ENCODE measurements at places on chromosomes 12 and 14. TPM values are rescaled to one million over a fixed set of nuclear protein-coding genes. Genes with fewer than 3 reads are reported as not detected.

Gene TBX3
- total RNA-seq = 425 TPM

Gene KRT75
- total RNA-seq = not detected

- no peak for DNase-seq
- H3K27ac ChIP-seq = no peak overlapping the region
- H3K36me3 ChIP-seq = no peaks in the 10 kb centered on the region
- H3K4me1 ChIP-seq = no peaks in the 10 kb centered on the region
Observed at GRCh38 chr14:72845683-72846082, 48.2 kb downstream of the DPF3 start.

- peaks cover 62% of the 10 kb centered on the region for H3K4me1 ChIP-seq
- DNase-seq = no peak
- H3K36me3 ChIP-seq = peaks cover 29% of the 10 kb centered on the region
- H3K27me3 ChIP-seq = no peaks in the 10 kb centered on the region
- peak overlapping the region; percentile 77 for H3K27ac ChIP-seq
- no peak overlapping the region for H3K4me3 ChIP-seq
Observed at GRCh38 chr12:46209914-46210872, 58.6 kb downstream of the SLC38A1 start.

DNA sequence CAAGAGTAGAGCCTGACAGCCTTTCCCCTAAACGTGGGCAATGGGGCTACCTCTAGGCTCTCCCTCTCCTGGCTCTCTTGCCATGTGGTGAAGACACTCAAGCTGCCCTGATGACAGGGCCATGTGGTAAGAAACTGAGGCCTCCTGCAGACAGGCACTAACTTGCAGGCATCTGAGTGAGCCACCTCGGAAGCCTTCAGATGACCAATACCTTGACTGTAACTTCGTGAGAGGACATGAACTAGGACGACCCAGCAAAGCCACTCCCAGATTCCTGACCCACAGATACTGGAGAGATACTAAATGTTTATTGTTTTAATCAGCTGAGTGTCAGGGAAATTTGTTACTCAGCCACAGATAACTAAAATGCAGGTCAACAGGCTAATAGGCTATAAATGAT lies 96.4 kb downstream of the EFCAB11 start:
- H3K27me3 ChIP-seq = no peaks in the 10 kb centered on the region
- peaks cover 2% of the 10 kb centered on the region for H3K4me1 ChIP-seq
- H3K36me3 ChIP-seq = no peaks in the 10 kb centered on the region
- DNase-seq = no peak
- no peak overlapping the region for H3K27ac ChIP-seq

DNA sequence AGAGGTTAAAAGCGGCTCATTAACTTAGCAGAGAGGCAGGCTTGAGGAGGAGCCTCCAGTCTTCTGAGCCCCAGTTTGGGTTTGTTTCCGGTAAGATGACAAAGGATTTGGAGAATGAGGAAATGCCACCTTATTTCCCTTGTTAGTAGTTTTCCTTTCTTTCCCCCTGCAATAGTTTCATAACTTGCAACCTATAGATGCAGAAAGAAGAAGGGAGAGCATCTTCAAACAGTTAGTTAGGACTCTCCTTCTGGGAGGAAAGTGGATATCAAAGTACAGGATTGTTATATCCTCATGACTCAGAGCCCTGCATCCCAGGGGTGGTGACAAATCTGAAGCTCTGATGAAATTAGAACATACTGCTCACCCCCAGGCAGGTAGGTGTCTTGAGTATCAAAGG lies 180.7 kb upstream of the SLC38A2 start:
- no peak overlapping the region for H3K4me3 ChIP-seq
- peak overlapping the region; percentile 39 for H3K27ac ChIP-seq
- H3K36me3 ChIP-seq = no peaks in the 10 kb centered on the region
